ENCODE measurements at places on chromosomes 3 and 15. TPM values are rescaled to one million over a fixed set of nuclear protein-coding genes. Genes with fewer than 3 reads are reported as not detected.

The GOLGA8K gene
- 6.2 TPM for total RNA-seq

The GOLGA8J gene
- 0.89 TPM for total RNA-seq

The AGBL1 gene
- 0.49 TPM for total RNA-seq

The STAB1 gene
- 256 TPM for total RNA-seq

The MEX3B gene
- total RNA-seq = 3.3 TPM

The TNNC1 gene
- total RNA-seq = 205 TPM

The POTEB gene
- not detected for total RNA-seq

The OR5H6 gene
- not detected for total RNA-seq

The CAMK1 gene
- total RNA-seq = 26.9 TPM

The LMAN1L gene
- total RNA-seq = not detected

The CCDC12 gene
- 40.9 TPM for total RNA-seq

The TFDP2 gene
- total RNA-seq = 69.0 TPM

The TUSC7 gene
- not detected for total RNA-seq

The PSTPIP1 gene
- total RNA-seq = 17.7 TPM

The THPO gene
- 1.2 TPM for total RNA-seq

GRCh38 chr15:43441316-43441715 lies 51.6 kb downstream of the TP53BP1 start:
- DNase-seq = no peak

GRCh38 chr15:85475711-85476110 lies 95.3 kb downstream of the AKAP13 start:
- no peak for DNase-seq

DNA sequence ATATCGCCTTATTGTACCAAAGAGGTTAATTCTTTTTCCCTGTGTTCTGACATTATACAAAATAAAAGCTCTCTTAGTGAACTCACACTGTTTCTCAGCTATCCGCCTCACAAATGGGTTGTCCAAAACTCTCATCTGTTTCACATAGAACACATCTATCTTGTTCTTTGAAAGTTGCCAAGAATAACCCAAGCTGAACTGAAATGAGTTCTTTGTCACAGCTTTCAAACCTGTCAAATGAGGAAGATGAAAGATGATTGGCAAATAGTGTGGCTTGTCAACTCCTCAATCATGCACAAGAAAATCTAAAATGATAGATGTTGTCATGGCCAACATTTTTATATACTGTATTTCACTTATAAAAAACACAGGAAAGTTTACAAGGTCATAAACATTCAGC lies 168.1 kb upstream of the OSTN start:
- no peak for DNase-seq

DNA sequence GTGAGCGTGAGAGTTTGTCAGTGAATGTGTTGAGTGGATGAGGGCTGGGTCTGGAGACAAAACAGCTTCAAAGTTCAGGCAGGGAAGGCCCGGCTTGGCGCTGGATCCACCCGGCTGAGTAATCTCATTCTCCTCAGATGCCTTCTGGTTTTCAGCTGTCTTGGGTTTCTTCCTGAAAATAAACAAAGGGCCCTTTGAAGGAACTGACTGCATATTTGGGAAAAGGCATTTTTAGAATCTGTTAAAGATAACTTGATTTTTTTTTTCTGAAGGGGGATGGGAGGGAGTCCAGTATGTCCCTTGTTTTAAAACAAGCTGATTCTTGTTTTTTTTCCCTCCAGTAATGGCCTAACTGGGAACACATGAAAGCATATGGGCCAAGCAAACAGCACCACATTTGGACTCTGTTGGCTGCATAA lies 86.4 kb downstream of the TIGIT start:
- DNase-seq = peak; percentile 86

DNA sequence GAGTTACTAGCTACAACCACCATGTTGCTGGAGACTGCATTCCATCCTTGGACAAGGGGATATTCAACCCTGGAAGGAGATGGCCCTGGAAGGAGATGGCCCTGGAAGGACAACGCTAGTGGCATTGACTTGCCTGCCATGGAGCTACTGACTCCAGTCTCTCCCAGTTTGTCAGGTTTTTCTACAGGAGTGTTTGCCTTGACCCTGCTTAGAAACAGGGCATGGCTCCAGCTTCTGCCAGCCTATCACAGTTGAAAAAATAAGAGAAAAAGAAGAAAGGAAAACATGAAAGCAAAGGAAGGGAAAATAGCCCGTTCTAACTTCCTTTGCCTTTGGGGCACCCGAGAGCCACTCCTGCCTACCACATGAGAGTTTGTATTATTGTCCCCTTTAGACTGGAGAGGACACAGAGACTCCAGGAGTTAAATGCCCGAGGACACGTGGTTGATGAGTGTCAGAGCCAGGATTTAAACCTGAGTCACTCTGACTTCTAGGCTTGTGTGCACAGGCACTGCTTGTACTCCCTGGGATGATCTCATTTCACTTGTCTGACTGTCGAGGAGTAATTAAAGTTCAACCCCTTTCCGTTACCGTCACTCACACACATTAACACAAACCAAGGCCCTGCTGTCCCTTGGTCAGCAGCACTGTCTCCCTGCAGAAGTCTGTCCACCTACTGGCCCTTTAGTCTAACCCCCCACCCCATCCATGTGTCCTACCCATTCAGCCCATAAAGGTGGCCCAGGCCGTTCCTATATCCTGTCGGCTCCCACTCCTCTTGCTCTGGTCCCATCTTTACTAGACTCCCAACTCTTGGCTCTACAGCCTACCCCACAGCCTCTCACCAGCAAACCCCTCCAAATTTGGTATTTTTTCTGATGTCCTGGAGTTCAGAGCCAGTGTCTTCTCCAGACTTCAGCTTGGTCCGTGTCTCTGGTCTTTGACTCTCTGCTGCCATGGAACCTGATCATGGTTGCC lies 46.1 kb downstream of the C2CD4A start:
- no peak for DNase-seq

GRCh38 chr3:50637011-50637410 lies 20.1 kb downstream of the MAPKAPK3 start:
- DNase-seq = no peak

DNA sequence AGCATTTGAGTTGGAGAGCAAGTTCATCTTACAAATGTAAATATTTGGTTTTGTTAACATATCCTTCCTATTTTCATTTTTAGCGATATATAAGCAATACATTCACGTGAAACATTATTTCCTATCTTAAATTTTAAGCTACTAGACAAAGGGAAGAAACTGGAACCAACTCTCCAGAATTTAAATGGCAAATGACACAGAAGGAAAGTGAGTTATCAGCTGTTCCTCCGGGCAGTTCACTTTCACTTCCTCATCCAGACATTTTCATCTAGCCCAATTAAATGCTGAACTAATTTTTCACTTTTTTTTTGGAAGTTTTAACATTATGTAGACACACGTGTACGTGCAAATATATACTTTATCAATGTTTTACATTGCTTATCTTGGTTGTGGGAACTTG lies 58.7 kb downstream of the MORC1 start:
- DNase-seq = no peak

GRCh38 chr15:28078191-28078719 lies 20.9 kb downstream of the OCA2 start:
- no peak for DNase-seq

GRCh38 chr3:15521573-15521965 lies at the start of gene COLQ:
Gene COLQ, minus strand, starts transcription at chr3:15521706. Its CDS starts 81 bp downstream, at chr3:15521625.
- DNase-seq = no peak

DNA sequence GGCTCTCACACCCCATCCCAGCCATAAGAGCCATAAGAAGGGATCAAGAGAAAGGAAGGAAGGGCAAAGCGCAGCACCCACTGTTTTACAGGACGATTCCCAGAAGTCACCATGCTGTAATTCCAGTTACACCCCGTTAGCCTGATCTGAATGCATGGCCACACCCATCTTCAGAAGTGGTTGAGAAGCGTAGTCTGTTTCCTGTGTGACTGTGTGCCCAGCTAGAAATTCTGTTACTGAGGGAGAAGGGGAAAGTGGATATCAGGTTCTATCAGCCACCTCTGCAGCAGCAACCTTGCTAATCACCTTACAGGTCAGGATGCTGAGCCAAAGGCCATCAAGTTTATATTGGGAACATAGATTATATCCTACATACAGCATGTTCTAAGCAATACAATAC lies 260.0 kb downstream of the ABHD5 start:
- no peak for DNase-seq

DNA sequence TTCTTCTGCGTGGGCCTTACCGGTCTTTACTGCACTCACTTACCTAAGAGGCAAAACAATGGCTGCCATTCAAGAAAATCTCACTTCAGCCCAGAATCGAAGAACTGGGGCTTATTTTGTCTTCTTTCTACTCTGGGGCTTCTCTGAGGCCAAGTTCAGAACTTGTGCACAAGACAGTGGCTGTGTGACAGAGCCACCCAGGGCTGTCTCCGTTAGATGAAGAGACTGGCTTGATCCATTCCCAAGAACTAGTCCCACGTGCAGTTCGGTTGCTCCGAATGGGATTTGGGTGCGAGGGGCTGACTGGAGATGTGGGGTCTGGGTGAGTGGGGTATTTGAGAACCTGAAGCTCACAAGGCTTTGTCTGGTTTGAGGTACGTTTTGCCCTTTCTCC lies 795 bp upstream of the TCF12 start:
- no peak for DNase-seq

GRCh38 chr15:76070921-76071635 lies 11.3 kb downstream of the TMEM266 start:
- no peak for DNase-seq

DNA sequence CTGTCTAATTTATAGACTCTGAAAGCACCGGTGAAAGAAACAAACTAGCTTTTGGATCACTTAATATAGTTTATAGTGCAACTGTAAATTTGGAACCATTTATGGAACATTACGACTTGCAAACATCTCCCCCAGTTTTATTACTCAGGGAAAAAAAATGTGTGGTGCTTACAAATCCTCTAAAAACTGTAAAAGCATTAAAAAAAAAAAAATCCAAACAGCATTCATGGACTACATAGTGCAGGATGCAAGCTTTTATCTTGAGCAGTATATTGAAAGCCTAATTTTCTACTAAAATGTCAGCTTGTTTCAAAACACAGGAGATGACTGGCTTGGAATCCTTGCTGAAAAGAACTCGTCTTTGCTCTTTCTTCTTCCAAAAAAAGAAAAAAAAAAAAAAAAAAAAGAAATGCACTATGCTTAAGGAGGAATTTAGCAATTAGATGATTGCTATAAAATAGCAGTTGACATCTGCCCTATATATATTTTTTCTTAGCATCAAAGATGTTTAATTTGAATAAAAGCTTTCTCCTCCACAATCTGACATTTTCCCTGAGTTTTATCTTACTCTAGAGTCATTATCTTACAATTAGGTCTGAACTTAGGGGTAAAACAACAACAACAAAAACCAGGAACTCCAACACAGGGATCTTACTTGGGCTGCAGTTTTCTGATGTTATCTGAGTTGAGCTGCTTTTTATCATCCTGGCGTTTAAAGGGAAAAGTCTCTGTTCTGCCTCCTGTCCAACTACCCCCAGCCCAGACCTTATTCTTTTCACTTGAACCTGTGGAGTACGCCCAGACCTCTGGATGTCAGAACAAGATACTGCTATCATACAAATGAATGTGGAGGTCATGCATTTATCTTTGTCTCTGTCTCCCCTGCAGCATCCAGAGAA lies 62.6 kb upstream of the PDZRN3 start:
- DNase-seq = no peak

DNA sequence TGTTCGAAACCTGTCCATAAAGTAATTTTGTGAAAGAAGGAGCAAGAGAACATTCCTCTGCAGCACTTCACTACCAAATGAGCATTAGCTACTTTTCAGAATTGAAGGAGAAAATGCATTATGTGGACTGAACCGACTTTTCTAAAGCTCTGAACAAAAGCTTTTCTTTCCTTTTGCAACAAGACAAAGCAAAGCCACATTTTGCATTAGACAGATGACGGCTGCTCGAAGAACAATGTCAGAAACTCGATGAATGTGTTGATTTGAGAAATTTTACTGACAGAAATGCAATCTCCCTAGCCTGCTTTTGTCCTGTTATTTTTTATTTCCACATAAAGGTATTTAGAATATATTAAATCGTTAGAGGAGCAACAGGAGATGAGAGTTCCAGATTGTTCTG lies 44.4 kb downstream of the AGTR1 start:
- DNase-seq = no peak

- no peak for DNase-seq
These were observed 315.2 kb upstream of the PDZRN3 start for GRCh38 chr3:73939985-73940384.

- DNase-seq = no peak
These were observed 72.7 kb downstream of the FBLN2 start for GRCh38 chr3:13621381-13622221.

DNA sequence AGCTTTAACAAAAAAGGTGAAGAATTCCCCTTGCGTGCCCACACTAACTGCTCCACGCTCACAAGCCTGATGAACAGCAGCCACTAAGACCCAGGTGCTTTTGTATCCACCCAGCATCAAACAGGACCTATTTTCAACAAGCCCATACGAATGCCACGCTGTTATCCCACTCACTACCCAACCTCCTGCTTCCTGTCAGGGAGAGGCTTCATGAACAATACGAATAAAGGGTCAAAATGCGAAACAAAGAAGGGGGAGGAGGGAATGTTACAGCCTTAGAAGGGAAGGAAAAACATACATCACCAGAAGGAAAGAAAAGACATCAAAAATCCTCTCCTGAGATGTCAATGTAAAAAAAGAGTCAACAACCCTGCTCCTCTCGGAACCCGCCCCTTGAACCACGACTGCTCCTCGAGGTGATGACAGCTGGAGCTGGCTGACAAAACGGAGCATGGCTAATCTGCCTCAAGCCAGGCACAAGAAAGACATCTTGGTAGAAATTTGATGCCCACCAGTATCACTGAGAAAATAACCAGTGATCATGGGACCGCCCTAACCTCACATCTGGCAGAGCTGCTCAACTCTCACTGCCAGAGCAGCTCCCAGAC lies 9.7 kb downstream of the ERC2 start:
- DNase-seq = no peak

DNA sequence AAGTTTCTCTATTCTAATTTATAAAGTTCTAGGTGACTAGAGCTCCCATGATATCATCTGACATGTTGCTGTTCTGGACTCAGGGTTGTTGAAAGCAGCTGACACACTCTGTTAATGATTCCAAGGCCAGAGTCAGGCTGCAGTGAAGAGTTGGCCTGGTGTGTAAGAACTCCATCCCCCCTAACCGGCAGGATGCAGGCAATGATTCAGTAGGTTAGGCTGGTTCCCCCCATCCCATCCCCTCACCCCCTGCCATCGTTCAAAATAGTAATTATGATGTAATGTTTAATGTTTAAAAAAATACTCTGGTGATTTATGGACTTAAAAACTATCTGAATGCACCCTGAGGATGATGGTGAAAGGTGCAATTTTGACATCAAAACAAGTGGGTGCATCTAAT lies 4.6 kb upstream of the TRIM71 start:
- DNase-seq = no peak

DNA sequence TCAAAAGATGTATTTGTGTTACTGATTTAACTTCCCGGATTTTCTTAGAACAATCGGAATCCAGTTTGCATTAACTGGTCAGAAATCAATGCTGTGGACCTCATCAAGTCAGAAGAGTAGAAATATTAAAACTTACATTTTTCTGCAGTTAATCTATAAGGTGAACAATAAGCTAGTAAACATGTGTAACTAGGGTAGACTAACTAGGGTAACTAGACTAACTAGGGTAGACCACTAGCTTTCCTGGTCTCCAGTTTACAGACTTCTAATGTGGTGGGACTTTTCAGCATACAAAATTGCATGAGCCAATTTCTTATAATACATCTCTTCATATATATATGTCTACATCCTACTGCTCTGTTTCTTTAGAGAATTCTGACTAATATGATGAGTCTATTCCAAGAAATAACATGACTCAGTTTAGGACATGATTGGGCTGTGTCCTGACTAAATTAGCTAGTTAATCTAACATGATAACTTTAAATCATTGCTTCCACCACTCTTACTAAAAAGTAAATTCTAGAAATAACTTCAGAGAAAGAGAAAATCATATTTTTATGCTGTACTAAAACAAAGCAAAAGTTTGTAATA lies 5.3 kb downstream of the PLSCR2 start:
- DNase-seq = no peak
